GM20000 (cell line): ENCODE measurements at places on chromosomes 3 and 15.

- no peak for DNase-seq
Measured at GRCh38 chr3:112736386-112736785, 95.4 kb upstream of the CCDC80 start.

DNA sequence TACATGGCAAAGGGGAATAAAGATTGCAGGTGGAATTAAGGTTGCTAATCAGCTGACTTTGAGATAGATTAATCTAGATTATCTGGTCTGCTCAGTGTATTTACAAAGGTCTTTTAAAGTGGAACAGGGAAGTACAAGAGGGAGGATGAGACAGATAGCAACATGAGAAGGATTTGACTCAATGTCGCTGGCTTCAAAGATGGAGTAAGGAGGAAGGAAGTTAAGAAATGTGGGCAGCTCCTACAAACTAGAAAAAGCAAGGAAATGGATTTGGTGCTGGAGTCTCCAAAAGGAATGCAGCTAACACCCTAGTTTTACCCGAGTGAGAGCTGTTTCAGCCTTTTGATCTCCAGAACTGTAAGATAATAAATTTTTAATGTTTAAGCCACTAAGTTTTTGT is 180.7 kb upstream of the TTC14 start:
- no peak for DNase-seq

GRCh38 chr3:60594025-60594424 is 657.2 kb downstream of the FHIT start:
- no peak for DNase-seq

- no peak for DNase-seq
Measured at GRCh38 chr3:102329561-102329960, 105.3 kb upstream of the ZPLD1 start.

DNA sequence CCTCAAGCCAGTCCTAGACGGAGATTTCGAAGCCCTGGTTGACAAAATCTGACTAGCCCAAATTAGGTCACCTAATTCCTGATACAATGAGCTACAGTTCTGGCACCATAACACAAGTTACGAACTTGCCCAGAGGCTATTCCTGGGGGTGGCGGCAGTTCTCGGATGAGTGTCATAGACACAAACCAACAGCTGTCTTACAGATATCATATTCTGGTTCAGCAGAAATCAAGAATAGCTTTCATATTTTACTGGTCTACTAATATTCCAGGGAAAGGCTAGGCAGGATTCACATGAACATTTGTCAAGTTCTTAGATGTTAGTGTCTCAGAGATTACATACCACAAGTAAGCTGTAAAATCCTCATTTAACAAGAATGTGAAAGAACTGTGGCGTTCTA is 8.8 kb downstream of the ANAPC13 start:
- DNase-seq = no peak

DNA sequence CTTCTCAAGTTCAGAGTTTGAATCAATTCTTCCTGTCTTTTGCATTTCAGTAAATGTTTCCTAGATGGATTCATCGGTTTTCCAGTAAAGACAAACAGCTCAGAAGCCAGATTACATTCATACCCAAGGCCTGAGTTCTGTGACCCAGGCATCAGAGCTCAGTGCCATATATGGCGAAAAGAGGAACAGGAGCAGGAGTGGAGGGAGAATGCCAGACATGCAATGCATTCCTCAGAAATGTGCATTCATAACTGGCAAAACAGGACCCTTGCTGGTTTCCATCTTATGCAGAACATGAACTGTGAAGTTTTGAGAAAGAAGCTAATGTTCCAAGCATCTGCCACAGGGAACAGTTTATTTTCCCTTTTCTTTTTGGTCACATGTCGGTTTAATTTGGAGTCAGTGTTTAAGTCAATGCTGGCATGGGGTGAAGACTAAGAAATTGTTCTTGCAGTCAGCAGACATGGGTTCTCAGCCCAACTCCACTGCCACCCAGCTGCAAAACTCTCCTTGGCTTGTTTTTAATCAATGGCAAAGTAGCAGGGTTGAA is 116.5 kb downstream of the LPP start:
- no peak for DNase-seq

GRCh38 chr15:34889476-34889875 is 80.1 kb downstream of the AQR start:
- DNase-seq = no peak

DNA sequence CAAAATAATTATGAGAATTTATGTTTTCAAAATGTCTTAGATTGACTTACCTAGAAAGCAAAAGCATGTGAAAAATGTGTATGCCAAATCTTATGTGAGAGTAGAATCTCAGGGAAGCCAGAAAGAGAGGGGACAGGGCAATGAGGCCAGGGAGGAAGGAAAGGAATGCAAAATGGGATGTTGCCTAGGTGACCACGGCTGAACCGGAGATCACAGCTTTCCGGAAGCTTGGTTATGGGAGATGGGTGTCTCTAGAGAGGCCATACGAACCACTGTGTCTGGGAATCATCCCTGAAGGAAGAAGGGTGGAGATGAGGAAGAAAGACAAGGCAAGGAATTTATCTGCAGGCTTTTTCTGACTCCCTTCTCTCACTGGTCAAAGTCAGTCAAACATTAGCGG is 76.0 kb downstream of the SUCLG2 start:
- no peak for DNase-seq

- no peak for DNase-seq
Measured at GRCh38 chr3:31895471-31895870, 85.6 kb downstream of the OSBPL10 start.
